ENCODE measurements at places on chromosomes 6 and 20.

- no peak for DNase-seq
Measured at GRCh38 chr20:16063881-16064280, 509.4 kb downstream of the KIF16B start.

DNA sequence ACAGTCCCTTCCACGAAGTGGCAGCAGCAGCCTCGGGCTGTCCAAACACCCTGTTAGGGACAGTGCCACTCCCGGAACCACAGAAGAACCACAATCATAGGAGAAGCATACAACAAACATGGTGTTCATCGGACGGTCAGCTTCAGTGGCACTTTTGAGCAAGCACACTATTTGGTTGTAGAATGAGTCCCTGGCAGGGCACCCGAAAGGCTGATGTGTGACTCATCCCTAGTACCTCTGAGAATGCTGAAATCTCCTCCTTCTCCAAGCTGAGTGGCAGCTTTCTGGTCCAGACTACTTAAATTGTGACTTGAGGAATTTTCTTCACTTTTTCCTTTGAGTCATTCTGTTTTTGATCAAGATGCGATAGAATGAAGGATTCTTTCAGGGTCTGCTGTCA lies 282.5 kb downstream of the ESR1 start:
- DNase-seq: no peak

DNA sequence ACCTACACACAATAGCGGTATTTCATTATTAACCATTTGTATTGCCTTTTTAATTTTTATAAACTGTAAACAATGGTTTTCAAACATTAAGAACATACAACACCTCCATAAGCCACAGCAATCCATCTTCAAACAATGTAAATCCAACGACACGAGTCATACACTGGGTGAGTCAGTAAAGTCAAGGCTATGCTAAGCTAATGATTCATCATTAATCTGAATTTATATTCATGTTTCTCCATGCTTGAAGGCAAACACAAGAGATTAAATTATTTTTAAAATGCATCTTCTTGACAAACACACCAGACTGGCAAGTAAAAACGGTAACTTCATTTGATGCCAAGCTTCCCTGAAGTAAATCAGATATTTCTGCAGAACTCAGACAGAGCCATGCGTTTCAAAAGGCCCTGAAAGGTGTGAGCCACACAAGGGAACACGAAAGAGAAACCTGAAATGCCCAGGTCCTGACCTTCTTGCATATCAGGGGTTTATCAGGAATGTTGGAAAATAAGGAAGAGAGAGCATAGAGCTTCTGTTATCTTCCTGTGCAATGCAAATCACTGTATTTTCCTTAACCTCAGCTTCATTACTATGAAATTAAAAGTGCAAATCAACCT lies 162.5 kb downstream of the ALDH8A1 start:
- no peak for DNase-seq

DNA sequence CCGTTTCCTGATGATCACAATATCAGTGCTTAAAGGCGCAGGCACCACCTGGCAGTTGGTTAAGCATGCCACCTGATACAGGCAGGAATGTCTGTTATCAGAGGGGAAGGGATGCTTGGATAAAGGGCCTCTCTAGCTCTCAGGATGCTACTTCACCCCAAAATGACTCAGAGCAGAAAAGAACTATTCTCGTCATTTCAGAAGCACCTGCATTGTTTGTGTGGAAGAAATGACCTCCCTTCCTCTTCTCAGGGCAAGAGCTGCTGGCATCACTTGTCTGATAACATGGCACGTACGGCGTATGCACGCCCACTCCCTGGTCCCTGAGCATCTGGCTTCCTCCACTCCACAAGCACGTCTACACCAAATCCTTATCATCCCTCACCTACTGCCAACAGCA lies 47.3 kb downstream of the ATP9A start:
- DNase-seq: no peak

DNA sequence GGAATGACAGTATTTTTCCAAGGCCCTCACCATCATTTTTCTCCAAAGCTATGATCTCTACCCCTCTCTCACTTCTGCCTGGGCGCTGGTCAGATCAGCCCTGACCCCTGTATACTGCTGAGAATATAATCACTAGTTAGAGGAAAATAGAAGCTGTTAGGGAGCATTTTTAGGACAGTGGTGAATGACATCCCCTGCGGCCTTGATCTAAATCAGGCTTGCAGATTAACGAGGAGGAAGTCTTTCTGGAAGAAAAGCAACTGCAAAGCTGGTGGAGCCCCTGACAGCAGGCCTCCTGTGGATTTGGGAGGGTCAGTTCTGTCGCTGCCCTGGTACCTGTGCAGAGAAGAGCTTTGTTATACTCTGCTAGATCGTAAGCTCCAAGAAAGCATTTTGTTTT lies 107.9 kb downstream of the RPP40 start:
- no peak for DNase-seq

GRCh38 chr20:38937978-38938473 lies 11.8 kb downstream of the FAM83D start:
- no peak for DNase-seq

GRCh38 chr6:137816133-137816579 lies 50.9 kb upstream of the TNFAIP3 start:
- no peak for DNase-seq

- DNase-seq: no peak
Measured at GRCh38 chr6:146896062-146896813, 297.5 kb downstream of the ADGB start.

DNA sequence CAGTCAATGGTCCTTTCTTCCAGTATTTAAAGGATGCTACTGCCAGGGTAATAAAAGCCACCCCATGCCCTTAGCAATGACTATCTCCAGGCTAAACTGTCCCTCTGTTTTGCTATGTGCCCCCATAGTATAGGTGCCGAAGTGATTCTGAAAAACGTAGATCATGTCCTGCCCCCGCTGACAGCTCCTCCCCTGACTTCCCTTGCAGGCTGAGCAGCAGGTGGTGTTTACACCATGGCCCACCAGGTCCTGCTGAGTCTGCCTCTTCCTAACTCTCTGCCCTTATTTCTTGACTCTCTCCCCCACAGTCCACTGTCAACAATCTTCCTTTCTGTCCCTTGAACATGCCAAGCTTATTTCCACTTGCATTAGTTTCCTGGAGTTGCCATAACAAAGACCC lies 352.5 kb upstream of the TSHZ2 start:
- no peak for DNase-seq

DNA sequence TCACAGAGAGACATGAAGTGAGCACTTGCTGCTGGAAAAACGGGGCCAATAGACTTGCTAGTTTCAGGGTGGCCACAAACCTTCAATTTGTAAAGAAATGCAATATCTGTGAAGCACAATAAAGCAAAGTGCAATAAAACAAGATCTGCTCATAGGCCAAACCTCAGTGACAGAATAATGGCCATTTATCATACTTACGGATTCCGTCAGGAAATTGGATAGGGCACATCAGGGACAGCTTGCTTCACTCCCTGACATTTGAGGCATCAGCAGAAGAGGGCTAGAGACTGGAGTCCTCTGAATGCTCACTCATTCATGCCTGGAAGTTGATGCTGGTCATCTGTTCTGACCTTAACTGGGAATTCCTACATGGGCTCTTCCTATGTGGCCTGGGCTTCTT lies 165.5 kb upstream of the OPRM1 start:
- DNase-seq: no peak

DNA sequence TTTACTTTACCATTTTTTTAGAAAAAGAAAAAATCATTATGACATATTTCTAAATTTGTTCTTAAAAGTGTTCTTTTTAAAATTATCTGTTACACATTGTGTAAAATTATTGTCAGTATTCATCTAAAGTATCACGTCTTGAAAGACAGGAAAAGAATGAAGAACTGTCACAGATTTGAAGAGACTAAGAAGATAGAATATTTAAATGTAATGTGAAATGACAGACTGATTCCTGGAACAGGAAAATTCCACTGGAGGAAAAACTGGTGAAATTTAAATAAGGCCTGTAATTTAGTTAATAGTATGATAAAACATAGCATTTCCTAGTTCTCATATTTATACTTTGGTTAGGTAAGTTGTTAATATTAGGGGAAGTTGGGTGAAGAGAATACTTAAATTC lies 52.8 kb upstream of the RUNX2 start:
- DNase-seq: no peak

DNA sequence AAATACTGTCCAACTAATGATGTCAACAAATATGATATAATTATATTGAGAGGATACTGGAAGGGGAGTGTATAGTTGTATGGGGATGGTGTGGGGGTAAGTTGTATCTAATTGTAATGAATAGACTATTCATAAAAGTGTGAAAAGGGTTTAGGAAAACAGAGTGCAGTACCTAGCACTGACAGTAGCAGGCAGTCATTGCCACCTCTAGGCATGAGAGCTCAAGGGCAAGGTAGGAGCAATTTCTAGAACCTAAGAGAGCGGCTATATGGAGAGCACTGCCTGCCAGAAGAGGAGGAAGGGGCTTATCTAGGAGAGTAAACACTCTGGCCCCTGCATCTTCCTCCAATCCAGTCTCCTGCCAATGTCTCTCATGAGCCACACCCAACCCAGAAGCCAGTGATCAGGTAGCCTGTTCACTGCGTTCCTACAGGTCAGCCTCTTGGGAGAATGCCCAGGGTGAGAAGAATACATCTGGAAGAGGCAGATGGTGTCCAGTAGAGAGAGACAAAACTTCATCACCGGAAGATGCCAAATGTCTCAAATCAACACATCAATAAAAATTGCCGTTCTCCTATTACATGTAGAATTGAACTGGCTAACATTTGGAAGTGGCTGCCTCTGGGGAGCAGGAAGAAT lies 200.0 kb downstream of the LY86 start:
- no peak for DNase-seq

DNA sequence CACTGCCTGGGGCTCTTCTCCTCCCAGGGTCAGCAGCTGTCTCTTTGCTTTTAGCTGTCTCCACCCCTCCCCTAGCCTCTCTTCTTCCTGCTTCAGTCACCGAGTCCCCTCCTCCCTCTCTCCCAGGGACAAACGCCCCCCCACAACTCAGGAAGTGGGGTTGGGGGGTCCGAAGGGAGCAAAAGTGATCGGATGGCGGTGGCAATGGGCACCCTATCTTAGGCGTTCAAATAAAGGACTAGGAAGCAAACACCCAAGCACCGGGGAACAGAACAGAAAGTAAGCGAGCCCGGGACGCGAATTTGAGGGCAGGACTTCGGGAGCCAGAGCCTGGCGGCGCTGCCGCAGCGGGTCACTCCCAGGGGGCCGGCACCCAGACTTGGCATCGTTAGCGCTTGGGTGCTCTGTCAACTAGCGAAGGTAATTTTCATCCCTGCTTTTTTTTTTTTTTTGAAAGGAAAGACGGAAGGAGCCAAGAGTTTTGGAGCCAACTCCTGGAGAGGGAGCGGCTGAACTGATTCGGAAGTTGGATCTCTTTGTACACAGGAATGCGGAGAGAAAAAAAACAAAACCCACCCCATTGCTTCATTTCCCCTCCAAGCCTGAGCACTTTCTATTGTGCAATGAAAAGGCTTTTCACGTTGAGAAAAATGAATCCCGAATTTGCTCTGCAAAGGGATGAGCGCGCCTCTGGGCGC lies 815 bp upstream of the ITPR3 start:
- DNase-seq: peak; percentile 20

- no peak for DNase-seq
Measured at GRCh38 chr20:52612046-52612632, 360.0 kb upstream of the TSHZ2 start.

DNA sequence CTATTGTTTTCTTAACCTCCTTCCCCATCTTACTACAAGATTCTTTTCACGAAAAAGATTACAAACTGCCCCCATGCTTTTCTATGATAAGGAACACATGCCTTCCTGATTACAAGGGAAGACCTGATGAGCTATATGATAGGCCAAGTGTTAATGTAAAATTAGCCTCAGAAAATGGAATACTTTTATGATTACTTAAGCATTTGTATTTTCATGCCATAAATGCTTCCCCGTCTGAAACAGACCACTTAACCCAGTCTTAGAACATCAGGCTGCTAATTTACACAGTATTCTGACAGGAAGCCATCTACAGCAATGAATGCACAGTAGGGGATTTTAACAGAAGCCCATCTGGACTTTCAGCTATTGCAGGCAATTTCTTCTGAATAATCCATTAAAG lies 274.9 kb downstream of the HAO1 start:
- no peak for DNase-seq

DNA sequence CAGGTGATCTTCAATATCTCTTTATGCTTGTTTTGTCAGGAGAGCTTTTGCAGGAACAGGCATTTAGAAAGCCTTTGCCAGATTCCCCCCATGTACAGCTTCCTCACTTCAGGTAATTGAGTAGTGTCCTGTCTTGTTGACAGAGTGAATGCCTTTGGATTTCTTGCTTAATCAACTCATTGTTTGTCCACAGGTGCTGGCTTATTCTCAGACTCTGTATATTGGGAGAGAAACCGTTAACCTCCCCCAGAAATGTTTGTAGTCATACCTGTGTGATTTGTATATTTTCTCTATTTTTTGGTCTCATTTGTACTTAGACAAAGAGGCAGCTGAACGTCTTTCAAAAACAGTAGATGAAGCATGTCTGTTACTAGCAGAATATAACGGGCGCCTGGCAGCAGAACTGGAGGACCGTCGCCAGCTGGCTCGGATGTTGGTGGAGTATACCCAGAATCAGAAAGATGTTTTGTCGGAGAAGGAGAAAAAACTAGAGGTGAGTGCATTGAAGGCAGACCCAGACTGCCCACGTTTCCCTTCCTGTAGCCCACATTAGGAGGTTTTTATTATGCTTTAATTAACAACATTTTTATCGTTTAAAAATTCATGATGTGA lies 32.3 kb downstream of the RPRD1B start:
- no peak for DNase-seq

DNA sequence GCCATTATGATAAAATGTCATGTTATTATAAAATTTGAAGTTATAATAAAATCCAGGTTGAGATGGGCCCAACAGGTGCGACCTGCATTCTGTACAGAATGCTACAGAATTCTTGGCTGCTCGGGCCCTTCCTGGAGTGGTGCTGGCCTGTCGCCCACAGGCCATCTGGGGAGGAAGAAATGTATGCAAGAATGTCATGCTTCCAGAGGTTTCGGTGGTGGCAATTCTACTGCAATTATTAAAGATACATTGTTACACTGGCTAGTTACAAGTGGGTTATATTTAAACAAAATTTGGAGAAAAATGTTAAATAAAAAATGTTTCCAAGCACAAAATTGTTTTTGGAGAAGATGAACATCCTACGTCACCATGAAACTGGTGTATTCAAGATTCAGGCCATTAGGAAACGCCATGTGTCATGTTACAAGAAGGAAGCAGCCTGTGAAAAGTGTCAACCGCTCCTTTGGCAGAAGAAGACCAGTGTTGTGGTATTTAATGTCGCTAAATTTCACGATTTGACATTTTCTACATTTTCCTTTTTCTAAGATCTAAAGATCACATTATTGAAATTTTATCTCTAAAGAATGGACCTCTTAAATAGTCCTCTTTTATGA lies 7.1 kb downstream of the RAMACL start:
- DNase-seq: no peak

Data from activated effector memory CD4-positive, alpha-beta T cell treated with Interleukin-2 at 50 U/mL for 16 hours (primary cell).